Colonic mucosa (tissue), 4 donors: ENCODE measurements at places on chromosomes 16 and 17. TPM values are rescaled to one million over a fixed set of nuclear protein-coding genes. Genes with fewer than 3 reads are reported as not detected.

The MYH2 gene
- total RNA-seq, result not detected

The FNDC8 gene
- total RNA-seq, result not detected

The NPB gene
- total RNA-seq, result 0.22 TPM

The PERCC1 gene
- 0.27 TPM for total RNA-seq

- no peak for DNase-seq
Measured at GRCh38 chr17:30232015-30232823, 3.3 kb downstream of the SLC6A4 start.

GRCh38 chr16:83802135-83802534, 5.6 kb upstream of the HSBP1 start:
- no peak for DNase-seq
